Chondrocyte (in vitro differentiated cells): ENCODE measurements at places on chromosomes 1 and 21. TPM values are rescaled to one million over a fixed set of nuclear protein-coding genes. Genes with fewer than 3 reads are reported as not detected.

The AIM2 gene
- not detected in 3 replicates for total RNA-seq

The IFFO2 gene
- total RNA-seq, result 13.9 to 18.9 TPM (median 18.8 TPM) in 3 replicates

The PRR9 gene
- not detected in 3 replicates for total RNA-seq

The UQCRHL gene
- 1.3 to 1.5 TPM (median 1.3 TPM) in 3 replicates for total RNA-seq

The IL22RA1 gene
- total RNA-seq, result not detected in 3 replicates

- no peak for DNase-seq
Measured at GRCh38 chr1:199474738-199475137, 552.8 kb upstream of the NR5A2 start.

DNA sequence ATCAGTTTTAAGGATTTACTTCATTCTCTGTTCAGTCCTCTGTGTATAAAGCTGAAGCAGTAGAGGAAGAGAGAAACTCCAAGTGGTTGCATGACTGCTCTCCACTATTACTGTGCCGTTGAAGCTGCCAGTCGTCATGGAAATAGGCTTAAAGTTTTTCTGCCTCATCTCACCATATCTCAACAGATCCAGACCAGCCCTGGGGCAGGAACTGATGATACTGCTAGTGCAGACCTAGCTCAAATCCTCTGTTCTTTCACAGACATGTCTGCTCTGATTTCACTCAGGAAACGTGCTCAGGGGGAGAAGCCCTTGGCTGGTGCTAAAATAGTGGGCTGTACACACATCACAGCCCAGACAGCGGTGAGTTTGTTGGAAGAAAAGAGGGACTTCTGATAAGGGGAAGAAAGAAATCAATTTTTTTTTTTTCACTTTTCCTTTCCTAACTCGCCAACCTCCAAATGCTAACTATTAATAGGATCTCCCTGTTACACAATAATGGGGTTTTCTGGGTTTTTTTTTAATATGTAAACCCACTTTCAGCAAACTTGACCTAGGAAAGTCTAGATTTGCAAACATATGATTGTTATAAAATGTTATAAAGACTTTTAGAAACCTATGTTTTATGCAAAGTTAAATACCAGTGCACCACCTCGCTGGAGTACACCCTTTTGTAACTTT lies 22.2 kb upstream of the STRIP1 start:
- no peak for DNase-seq

GRCh38 chr1:209589440-209589839 lies 5.9 kb downstream of the CAMK1G start:
- DNase-seq, result no peak

- no peak for DNase-seq
Measured at GRCh38 chr1:35278886-35279554, 10.5 kb downstream of the ZMYM4 start.

GRCh38 chr1:11024874-11025203 lies 12.4 kb downstream of the TARDBP start:
- DNase-seq, result no peak

DNA sequence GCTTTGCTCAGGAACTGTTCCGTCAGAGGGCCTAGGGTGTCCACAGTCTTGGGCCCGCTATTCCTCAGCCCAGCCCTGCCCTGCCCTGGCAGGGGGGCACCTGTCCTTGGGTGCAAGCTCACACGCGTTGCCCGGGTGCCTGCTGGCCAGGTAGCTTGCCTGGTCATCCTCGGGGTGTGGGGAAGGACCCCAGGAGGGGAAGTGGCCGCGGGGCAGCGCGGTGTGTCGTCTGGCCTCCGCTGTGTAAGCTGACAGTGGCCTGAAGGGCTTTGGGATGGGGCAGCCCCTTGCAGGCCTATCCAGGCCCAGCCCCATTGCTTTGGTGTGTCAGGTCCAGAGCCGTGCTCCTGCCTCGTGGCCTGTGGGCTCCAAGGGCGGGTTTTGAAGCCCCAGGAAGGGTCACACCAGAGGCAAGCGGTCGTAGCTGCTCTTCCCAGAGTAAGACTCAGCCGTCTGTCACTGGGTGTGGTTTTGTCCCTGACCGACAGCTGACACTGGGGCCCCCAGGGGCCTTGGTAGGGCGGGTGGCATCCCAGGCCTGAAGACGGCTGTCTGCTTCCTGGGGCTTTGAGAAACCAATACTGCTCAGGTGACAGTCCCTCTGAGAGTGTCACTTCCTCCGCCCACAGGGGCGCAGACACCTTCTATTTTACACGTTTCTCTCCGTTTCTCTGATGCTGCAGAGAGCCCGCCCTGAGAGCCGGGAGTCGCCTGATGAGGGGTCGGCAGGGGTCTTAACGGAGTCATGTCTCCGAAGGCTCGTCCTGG lies 72.1 kb downstream of the SKI start:
- no peak for DNase-seq

DNA sequence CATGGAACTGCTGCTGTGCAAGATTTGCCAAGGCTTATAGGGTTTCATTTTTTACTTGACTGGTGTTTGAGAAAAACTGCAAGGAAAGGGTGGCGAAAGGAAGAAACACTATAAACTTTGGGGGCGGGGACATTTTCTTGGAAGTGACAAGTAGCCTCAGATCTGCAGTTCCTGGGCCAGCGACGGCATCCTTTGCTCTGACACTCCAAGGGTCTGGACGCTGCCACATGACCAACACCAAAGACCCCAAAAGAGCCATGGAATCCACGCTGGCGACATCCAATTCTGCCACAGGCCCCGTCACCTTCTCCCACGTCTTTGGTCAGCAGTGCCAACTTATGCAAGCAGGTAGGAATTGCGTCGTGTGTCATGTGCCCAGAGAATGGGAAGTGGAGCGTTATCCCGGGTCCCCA lies 193.4 kb downstream of the PRDM2 start:
- no peak for DNase-seq

DNA sequence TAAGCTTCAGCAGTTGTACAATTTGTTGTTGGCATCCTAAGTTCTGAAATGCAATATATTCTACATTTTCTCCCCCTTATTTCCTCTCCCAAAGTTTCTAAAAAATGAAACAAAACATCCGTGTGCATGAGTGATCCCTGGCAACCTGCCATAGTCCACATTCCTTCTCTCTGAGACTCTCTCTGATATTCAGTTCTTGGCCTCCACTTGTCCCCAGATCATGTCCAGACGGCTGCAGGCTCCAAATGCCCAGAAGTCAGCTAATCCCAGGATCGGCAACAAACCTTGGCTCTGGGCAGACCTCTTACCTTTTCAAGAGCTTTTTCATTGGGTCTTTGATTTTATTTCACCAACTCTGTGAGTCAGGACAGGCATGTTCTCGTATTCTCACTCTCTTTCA lies 187.8 kb downstream of the ETS2 start:
- no peak for DNase-seq

GRCh38 chr1:229751610-229752009 lies 125.6 kb downstream of the URB2 start:
- DNase-seq, result no peak
